ENCODE measurements at places on chromosomes 5 and 9.

- no peak for DNase-seq
Measured at GRCh38 chr5:89287964-89288363, 405.0 kb upstream of the MEF2C start.

- peak; percentile 40 for DNase-seq
Measured at GRCh38 chr9:27333241-27334052, 36.5 kb upstream of the EQTN start.

- DNase-seq = no peak
Measured at GRCh38 chr9:128636024-128636390, 20.6 kb downstream of the DYNC2I2 start.

DNA sequence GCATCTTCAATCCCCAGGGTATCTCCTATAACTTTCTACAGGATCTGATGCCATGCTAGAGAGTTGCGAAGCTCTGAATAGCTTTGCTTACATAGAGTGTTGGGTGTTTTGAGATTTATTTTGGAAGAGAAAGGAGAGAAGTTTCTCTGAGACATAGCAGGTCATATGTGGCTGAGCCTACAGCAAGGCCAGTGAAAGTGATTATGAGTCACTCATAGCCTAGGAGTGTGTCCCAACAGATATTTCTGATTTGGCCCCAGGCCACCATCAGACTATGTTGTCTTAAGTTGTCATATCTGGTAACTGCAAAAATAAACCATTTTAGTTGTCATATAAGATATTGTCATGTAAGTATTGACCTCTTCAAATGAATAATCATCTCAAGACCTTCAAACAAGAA is 132.0 kb upstream of the RAI14 start:
- no peak for DNase-seq

- no peak for DNase-seq
Measured at GRCh38 chr9:97874624-97875023, 21.6 kb downstream of the FOXE1 start.
